ENCODE measurements at places on chromosomes 7 and 10. TPM values are rescaled to one million over a fixed set of nuclear protein-coding genes. Genes with fewer than 3 reads are reported as not detected.

GRCh38 chr7:129307592-129307991 is 82.8 kb downstream of the AHCYL2 start:
- H3K4me1 ChIP-seq, result no peaks in the 10 kb centered on the region
- DNase-seq, result no peak
- H3K27ac ChIP-seq, result no peak overlapping the region
- peaks cover 11% of the 10 kb centered on the region for H3K36me3 ChIP-seq
- no peak overlapping the region for H3K4me3 ChIP-seq
- no peaks in the 10 kb centered on the region for H3K27me3 ChIP-seq

GRCh38 chr10:70510904-70511303 is 32.3 kb downstream of the PALD1 start:
- H3K36me3 ChIP-seq, result no peaks in the 10 kb centered on the region
- no peak for DNase-seq
- H3K4me3 ChIP-seq, result no peak overlapping the region
- peaks cover 49% of the 10 kb centered on the region for H3K27me3 ChIP-seq
- peaks cover 5% of the 10 kb centered on the region for H3K4me1 ChIP-seq

DNA sequence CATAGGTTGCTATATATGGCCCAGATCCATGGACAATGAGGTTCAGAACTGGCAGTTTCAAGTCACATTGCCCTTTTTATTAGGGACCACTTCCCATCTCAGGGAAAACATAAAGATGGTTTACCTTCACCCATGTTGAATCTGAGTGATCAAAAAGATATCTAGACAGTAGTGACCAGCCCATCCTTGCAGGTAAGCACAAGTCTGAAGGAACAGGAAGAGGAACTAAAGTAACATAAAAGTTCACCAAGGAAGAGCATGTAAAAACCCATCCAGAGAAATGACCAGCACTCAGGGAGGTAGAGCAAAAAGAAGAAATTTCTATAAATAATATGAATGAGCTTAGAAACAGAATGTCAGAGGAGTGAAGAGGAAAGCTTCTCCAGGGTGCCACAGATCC is 382.5 kb downstream of the PARD3 start:
- no peak overlapping the region for H3K27ac ChIP-seq
- H3K4me1 ChIP-seq, result no peaks in the 10 kb centered on the region
- H3K27me3 ChIP-seq, result no peaks in the 10 kb centered on the region
- no peak overlapping the region for H3K4me3 ChIP-seq
- DNase-seq, result no peak

Gene NRBF2
- 25.2 TPM for total RNA-seq
